Activated CD4-positive, alpha-beta T cell treated with anti-CD3 and anti-CD28 coated beads, Interleukin-2, amount 10 ng/mL, durations not matched to agents 24 days and 14 days (primary cell): ENCODE measurements at places on chromosomes 7 and 10. TPM values are rescaled to one million over a fixed set of nuclear protein-coding genes. Genes with fewer than 3 reads are reported as not detected.
A peak's percentile ranks its signal among the peaks of the same experiment; 100 is the strongest.

HOXA3 gene
- not detected in 2 replicates for total RNA-seq

NPFFR1 gene
- not detected in 2 replicates for total RNA-seq

ELN gene
- not detected in 2 replicates for total RNA-seq

DNAJC2 gene
- 67.1 and 68.7 TPM in 2 replicates for total RNA-seq

DNA sequence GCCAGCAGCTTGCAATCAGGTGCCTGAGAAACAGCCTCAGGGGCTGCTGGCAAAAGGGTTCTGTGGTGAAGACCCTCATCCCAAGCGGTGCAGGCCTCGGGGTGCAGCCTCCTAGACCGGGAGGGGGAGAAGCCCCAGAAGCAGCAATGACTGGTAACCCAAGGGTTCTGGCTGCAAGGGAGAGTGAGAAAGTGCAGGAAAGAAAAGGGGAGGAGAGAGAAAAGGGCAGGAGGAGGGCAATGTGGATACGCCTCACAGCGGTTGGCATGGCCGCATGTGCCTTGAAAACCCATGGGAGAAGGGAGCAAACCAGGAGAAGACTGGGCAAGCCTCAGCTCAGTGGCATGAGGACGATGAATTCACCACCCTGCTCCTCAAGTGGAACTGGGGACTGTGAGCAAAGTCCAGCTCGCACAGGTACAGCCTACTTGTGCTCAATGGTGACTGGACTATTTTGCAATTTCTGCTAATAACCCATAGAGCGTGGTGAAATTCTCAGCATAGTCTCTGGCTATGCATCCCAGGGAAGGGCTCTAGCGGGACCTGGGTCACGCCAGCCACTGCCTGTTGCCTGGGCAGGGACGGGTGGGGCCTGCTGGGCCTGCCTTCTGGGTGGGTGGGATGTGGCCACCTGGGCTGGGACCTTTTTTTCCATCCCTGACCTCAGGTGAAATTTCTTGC is 6.2 kb downstream of the CLRN3 start:
- no peak for DNase-seq

DNA sequence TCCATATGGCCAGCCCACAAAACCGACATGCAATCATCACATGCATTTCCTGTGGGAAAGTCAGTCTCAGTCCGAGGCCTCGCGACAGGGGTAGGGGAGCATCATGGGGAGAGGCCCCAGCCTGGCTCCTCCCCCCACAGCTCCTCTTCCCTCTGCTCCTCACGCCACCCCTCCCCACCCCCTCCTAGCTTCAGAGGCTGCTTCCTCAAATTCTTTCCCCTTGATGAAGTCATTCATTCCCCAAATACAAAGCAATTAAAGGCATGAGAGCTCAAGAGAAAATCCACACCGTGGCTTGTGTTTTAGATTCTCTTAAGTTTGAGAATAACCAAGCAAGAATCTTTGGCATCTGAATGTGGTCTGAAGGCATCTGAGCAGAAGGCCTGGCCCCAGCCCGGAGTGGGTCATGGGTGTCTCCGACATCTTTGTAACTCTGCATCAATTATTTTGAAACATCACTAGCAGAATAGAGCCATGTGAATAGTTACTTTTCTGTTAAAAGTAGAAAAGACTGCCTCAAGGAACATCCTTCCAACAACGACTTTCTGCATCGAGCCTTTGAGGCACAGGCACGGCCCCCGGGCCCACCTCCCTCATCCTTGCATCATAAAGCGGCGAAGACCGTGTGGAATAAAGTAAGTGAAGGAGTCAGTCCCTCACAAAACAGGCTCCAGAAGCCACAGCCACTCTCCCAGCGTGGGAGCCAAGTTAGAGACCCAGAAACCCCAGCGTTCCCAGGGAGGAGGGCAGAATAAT is 90.9 kb downstream of the DIP2C start:
- no peak for DNase-seq

GRCh38 chr10:71395621-71396020 is 1.1 kb upstream of the CDH23 start:
- DNase-seq, result no peak

- DNase-seq, result no peak
These were observed 182.7 kb downstream of the ZMYND11 start for GRCh38 chr10:317926-318325.

DNA sequence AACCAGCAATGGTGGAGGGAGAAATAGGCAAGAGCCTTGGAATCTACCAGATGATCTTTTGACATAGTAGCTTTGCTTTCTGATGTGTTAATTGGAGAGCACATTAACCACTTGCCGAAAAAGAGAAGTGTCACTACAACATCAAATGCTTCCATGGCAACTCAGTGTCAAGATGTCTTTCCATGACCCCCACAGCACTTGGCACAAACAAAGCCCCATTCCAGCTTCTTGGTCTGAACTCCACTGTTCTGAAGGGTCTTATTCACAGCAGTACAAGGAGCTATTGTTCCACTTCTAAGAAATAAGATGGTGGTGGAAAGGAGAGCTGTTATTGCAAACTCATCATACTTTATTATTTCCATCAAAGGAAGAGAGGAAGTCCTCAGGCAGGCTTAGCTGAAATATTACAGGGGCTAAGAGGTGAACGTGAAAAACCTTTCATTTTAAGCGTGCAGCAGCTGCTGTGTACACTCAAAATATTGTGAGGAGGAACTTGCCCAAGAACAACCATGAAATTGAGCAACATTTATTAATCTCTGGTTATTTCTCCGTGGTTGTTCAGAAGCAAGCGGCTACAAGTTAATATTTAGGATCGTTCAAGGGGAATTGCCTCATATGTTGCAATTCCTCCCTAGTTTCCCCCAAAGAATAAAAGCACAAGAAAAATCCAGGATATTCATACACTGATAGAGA is 354.8 kb upstream of the CELF2 start:
- DNase-seq, result no peak

GRCh38 chr10:128277267-128277840 is 151.1 kb upstream of the MKI67 start:
- DNase-seq, result no peak

- peak; percentile 70 for DNase-seq
These were observed 128.9 kb downstream of the CELF2 start for GRCh38 chr10:11146402-11147171.

GRCh38 chr10:65723525-65723924 is 1202.3 kb upstream of the LRRTM3 start:
- DNase-seq, result no peak

GRCh38 chr10:118710487-118710886 is 44.3 kb downstream of the CACUL1 start:
- no peak for DNase-seq
